ENCODE measurements at places on chromosomes 6 and 20.
A peak's percentile ranks its signal among the peaks of the same experiment; 100 is the strongest.

DNA sequence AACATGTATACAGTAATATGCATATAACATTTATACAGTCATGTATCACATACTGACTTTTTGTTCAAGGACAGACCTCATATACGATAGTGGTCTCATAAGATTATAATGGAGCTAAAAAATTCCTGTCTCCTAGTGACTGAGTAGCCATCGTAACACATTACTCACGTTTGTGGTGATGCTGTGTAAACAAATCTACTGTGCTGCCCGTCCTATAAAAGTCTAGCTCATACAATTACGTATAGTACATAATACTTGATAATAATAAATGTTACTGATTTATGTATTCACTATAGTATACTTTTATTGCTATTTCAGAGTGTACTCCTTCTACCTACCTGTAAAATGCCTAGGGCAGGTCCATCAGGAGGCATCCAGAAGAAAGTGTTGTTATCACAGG, 17.4 kb downstream of the SERAC1 start:
- no peak for DNase-seq

DNA sequence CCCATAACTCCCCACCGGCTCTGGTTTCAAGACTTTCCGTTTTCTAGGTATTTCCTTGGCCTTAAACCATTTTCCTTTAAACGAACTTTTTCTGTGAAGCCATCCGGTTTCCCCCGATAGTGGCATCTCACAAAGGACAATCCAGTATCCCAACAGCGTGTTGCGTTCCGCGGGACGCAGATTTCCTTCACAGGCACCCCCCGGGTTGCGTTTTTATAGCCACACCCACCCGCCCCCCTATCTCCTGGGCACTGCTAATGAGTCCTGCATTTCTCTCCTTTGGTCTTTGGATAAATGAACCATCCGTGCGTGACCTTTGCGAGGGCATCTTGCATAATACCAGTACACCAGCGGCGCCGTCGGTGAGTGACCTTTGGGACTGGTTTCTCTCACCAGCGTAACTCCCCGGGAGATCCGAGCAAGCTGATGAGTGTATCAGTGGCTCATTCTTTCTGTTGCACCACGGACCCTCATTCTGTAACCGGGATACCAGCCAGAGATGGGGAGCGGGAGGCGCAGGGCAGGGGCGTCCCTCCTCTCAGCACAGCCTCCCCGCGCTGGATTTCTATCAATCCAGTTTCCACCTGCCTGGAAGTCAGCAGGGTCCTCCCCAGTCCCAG, 586 bp upstream of the NQO2 start:
- no peak for DNase-seq

DNA sequence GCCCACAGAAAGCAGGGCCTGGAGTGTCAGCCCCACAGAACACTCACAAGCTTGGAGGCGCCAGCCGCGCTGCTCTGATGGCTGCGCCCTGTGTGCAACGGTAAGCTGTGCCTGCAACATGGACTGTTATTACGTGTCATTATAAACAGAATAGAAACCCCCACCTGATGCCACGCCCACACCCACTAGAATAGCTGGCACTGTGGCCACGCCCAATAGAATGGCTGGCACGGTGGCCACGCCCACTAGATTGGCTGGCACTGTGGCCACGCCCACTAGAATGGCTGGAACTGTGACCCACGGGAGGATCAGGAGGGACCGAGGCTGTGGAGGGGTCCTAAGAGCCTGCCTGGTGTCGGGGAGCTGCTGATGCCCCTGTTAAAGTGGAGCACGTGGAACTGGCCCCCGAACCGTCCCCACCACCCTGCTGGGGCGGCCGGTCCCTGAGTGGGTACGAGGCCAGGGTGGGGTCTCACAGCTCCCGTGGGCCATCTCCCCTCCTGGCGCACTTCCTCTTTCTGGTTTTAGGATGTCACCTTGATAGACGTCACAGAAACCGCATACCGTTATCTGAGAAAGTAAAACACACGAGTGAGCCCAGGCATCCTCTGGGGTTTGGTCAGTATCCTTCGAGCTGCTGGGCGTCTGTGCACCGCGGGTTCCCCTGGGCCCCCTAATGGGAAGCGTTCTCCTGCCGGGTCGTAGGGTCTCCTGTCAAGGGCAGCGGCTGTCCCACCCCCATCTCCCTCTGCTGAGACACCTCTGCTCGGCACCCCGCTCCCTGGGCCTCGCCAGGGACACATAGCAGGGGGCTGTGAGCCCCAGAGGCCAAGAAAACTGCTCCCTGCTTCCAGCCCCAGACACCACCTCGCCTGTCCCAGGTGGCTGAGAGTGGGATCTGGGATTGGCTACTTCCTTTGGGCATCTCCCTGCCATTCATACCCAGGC, 25.4 kb downstream of the SLC17A9 start:
- peak; percentile 41 for DNase-seq

GRCh38 chr20:23656372-23656771, 18.6 kb upstream of the CST3 start:
- no peak for DNase-seq

DNA sequence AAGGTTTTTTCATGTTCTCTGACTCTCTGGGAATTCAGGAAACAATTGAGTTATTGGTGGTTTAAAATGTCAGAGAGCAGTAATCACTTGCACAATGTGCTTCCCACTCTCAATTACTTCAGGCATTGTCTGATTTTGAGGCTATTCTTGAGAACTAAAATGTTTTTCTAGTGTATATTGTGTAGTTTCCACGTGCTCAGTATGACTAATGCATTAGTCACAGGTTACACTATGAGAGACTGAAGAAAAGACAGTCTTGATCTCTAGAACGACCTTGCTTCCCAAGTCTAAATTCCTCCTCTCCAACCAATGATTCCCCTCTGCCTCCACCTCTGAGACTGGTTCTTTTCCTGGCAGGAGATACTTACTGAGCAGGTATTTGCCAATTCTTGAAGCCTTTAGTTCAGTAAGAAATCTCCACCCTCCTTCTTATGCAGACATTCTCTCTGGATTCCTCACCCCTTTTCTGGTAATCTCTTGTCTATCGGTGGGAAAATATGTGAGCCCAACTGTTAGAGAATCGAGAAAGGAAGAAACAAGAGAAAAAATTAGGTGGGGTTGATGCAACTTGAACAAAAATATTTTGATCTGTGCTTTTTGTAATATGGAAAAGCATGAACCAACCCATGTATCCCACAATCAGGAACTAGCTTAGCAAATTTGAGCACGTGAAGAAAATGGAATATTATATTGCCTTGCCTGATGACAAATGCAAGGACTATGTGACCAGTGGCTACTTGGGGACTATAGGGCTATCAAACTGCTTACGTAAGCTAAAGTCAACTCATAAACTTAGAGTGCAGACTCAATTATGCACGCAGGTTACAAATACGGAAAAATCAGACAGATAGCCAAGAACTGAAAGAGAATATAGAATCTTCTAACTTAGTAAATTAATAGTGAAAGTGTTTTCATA, 61.1 kb upstream of the SLC22A16 start:
- DNase-seq = no peak

- DNase-seq = no peak
Measured at GRCh38 chr20:46994341-46994740, 99.7 kb downstream of the EYA2 start.

DNA sequence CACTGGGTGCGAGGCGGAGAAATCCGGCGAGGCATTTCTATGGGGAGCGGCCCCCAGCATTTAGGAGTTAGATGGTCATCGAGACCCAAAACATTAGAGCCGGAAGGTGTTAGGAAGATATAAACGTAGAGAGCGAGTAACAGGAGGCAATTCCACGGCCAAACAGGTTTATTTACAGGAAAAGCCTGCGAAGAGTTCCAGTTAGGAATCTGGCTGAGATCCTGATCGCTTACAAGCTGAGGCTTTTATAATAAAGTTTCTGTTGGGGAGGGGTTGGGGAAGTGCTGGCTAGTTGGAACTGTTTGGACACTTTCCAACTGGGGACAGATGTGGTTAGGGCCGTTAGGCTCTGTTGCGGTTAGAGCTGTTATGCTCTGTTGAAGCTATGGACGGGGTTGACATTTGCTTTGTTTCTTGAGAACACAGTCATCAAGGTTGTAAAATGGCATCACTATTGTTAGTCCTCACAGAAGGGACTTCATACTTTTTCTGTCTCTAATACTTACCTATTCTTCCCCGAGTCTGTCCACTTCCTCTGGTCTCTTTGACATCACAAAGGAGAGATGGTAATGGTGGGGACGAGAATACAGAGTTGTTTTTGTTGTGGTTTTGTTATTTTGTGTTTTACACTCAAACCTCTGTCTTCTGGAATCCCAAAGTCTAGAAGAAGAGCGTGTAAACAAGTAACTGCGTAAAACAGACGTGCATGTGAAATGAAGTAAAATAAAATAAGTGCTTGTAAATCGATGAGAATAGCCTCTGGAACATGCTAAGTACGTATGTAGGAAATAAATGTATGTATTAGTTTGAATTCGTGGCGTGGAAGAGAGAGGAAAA, 554 bp upstream of the ZSCAN31 start:
- no peak for DNase-seq

DNA sequence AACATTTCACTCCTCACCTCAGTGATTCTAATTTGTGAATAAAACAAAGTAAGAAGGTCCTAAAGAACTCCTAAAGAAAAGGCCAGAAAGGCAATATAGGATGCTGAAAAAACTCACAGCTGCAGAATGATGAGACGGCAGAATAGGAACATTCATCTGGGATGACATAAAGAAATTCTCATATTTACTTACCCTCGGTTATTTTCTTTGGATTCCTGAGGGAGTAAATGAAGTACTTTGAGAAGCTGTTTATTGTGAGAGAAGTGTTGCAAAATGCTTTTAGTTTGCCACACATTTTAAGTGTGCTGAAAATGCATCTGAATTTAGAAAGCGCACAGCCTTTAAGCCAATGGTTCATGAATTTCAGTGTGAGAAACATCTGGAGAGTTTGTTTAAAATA, 35.7 kb upstream of the RBL1 start:
- DNase-seq = no peak

- DNase-seq = no peak
Measured at GRCh38 chr20:14882157-14882556, 544.7 kb upstream of the FLRT3 start.

- no peak for DNase-seq
Measured at GRCh38 chr6:125587666-125588632, 161.5 kb upstream of the HEY2 start.

DNA sequence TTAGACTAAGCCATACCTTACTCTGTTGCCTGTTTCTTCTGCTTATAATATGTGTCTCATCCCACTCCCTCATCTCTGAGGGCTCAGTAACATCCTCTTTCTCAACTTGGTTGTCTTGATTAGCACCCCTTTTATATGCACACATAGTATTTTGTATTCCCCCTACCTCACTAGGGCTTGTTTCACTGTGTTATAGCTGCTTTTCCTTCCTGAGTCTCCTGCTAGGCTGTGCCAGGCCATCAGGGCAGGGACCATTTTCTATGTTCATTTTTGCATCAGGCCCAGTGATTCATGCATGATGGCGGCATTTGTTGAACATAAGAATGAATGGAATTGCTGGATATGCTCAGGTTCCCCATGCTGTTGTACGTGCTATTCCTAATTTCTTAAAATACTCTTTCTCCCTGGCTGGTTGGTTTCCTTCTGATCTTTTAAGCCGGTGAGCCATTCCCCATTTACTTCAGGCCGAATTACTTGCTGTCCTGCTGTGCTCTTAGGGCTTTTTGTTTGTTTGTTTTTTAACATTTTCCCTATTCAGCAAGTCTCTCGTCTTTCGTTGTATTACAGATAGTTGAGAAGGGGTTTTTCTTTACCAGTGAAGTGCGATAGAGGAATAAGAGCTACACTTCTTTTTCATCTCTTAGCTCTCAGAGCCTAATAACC, 183.2 kb downstream of the CARMIL1 start:
- no peak for DNase-seq

GRCh38 chr20:4111440-4112411, 96.4 kb upstream of the RNF24 start:
- DNase-seq = no peak

GRCh38 chr20:62391165-62392076, 4.5 kb downstream of the RPS21 start:
- DNase-seq = no peak

DNA sequence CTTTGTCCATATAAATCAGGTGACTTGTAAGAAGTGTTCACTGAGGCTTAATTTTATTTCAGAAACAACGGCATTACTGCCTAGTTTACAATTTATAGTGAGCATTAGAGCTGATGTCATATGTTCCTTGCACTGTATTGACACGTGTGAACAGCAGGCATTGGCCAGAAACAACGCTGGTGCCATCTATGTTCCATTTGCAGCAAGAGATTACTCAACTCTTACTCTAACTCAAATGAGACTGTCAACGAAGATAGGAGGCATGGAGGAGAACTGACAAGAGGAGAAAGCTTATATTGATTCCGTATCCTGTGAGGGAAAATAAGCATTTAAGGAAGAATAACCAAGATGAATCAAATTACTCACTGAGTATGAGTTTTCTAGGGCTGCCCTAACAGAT, 48.4 kb downstream of the MTFR2 start:
- DNase-seq = no peak

DNA sequence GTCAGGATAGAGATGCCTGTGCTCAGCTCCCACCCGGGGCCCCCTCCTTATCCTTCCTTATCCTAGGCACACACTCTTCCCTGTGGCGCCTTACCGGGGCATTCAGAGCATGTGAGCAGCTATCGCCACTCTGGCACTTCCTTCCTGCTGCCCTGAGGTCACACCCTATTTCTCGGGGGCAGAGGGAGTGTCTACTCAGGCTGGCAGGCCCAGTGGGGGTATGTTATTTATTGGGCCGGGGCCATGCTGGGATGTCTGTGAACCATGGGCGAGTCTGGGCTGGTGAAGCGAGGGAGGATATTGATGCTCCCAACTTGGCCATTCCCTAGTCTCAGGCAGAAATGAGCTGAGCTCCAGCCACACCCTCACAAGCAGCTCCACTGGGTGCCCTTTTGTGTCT, 3.9 kb upstream of the LY6G6D start:
- DNase-seq = no peak

- DNase-seq = no peak
Measured at GRCh38 chr20:51176876-51177275, 154.0 kb upstream of the KCNG1 start.

GRCh38 chr6:22003287-22003686, 293.5 kb downstream of the PRL start:
- DNase-seq = no peak

DNA sequence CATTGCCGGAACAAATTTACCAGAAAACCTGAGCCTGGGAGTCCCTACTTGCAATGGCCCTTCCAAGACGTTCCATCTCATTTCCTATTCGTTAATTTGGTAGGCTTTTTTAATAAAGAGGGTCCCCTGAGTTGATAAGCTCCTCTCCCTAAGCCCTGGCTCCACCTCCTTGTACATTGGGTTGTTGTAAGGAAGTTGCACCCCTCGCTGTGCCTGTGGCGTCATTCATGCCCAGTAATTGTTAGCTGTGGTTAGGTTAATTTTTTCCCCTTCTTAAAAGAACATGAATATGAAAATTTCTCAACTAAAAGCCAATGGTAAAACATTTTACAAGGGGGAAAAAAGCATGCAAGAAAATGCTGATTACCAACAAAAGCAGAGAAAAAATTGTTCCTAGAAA, 91.9 kb downstream of the SLC24A3 start:
- no peak for DNase-seq

DNA sequence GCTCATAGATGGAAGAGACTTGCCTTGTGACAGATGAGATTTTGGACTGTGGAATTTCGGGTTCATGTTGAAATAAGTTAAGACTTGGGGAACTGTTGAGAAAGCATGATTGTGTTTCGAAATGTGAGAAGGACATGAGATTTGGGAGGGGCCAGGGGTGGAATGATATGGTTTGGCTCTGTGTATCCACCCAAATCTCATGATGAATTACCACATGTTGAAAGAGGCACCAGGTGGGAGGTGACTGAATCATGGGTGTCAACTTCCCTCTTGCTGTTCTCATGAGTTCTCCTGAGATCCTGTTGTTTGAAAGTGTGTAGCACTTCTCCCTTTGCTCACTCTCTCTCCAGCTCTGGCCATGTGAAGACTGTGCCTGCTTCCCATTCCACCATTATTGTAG, 17.9 kb downstream of the AHI1 start:
- DNase-seq = no peak

Data from stimulated activated CD8-positive, alpha-beta memory T cell treated with anti-CD3 and anti-CD28 coated beads, Interleukin-4, amount 100 ng/mL, for 1 hour (primary cell).